ENCODE measurements at places on chromosomes 4 and X.

GRCh38 chr4:147933316-147933715 lies 201.4 kb downstream of the ARHGAP10 start:
- DNase-seq, result no peak

- no peak for DNase-seq
Observed at GRCh38 chrX:19177721-19178120, 55.5 kb upstream of the ADGRG2 start.

DNA sequence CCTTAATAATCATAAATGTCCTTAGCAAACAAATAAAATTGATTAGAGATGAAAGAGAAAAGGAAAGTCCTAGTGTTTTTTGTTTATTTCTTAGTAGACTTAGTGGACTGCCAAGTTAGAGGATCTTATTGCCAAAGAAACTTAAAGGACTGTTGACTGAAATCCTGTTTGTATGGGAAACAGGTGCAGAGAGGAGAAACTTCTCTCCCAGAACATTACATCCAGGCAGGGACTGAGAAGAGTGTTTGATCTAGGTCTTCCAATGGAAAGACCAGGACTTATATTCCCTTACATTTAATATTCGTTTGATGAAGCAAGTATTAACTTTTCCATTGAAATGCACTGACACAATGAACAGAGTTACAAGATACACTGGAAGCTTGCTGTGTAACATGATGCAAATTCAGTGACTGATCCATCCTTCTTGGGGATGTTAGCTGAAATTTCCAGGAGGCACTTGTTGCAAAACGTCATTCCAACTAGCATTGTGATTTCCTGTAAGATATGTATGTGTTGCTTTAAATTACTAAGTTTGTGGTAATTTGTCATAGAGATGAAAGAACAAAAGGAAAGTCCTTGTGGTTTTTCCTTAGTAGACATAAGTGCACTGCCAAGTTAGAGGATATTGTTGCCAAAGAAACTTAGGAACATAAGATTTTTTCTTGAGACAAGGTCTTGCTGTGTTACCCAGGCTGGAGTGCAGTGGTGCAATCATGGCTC lies 505.6 kb downstream of the STIM2 start:
- DNase-seq, result no peak

DNA sequence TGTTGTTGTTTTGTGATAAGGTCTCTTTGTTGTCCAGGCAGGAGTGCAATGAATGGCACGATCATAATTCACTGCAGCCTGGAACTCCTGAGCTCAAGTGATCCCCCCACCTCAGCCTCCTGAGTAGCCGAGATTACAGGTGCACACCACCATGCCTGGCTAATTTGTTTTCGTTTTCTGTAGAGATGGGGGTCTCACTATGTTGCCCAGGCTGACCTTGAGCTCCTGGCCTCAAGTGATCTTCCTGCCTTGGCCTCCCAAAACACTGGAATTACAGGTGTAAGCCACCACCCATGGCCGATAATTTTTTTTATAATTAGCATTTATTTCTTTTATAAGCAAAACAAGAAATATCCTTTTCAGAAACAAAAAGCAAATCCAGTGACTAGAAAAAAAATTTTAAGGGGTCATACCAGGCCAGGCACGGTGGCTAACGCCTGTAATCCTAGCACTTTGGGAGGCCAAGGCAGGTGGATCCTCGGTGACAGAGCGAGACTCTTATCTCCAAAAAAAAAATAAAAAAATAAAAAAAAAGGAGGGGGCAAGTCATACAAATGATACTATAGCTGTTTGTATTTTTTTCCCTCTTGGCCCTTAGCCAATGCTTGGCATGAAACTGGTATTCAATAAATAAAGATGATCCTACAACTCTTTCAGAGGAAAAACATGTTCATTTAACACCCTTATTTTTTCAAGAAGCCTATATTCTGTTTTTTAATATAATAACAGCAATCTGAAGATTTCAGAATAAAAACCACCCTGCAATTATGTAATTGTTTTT lies 3.4 kb downstream of the PLAC8 start:
- no peak for DNase-seq

DNA sequence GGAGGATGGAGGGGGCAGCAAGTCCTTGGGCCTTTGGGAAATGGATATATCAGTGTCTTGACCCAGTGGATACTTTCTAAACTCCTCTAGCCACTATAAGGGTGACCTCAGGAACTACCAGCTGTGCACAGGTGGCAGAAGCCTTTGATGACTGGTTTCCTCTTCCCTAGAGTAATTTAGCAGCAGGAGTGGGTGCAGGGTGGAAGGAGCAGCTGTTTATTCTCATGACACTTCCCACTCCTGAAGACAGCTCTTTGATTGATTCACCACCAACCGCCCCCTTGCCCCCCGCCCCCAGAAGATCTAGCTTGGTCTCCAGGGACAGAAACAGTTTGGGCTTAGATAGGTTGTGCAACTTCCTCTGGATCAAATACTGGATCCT lies 63.0 kb downstream of the GPC3 start:
- no peak for DNase-seq

GRCh38 chr4:12084690-12085089 lies 656.0 kb upstream of the HS3ST1 start:
- DNase-seq, result no peak

DNA sequence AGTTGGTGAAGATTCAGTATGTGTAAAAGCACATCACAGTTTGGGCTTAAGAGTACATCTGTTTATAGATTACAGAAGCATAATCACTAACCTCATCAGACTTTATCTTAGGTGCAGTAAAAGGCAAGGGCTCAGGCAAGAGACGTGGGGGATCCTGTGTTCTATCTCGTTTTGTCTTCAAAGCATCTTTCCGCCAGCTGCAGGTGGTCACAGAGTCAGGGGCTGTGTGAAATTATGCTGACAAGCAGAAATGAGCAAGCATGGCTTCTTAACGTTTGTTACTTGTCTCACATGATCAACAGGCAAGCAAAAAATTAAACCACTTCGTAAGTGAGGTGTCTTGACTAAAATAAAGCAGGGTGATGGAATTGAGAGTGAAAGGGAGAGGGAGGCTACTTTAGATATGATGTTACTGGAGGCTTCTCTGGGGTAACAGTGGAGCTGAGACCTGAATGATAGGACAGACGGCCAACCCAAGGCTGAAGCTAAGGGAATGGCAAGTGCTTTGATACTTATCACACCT lies 1.4 kb upstream of the TEC start:
- no peak for DNase-seq

- no peak for DNase-seq
Observed at GRCh38 chr4:98639108-98639507, 19.3 kb downstream of the TSPAN5 start.
